ENCODE measurements at places on chromosomes 16 and 17.

DNA sequence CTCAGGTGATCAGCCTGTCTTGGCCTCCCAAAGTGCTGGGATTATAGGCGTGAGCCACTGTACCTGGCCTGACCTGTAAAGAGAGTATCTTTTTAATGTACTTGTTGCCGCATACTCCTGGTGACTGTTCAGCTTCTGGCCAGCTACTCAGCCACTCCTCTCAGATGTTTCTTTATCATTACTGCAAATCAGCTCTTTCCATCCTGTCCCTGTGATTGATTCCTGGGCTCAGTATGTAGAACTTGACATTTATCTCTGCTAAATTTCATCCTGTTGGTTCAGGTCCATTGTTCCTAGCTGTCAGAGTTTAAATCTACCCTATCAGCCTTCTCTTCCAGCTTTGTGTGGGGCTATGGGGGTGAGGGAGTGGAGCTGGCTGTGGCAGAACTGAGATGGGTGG lies 211.5 kb upstream of the ASIC2 start:
- DNase-seq, result no peak

DNA sequence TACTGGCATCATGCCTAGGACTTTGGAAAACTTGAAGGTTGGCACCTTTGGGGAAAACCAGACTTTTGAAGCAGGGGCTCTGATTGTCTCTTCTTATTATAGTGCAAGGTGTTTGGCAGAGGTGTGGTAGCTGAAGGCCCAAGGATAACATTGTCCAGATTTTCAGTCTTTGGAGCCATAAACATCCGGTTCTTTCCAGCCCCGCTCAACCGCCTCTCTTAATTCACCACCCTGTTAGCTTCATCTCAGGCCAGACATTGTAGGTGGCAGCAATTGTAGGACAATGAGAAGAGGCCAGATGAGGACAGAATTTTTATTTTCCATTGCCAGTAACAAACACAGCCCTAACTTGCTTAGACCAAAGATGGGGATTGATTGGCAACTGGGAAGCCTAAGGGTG lies 649.8 kb downstream of the MAF start:
- no peak for DNase-seq

GRCh38 chr16:89241187-89242007 lies 23.9 kb downstream of the ZNF778 start:
- no peak for DNase-seq

- no peak for DNase-seq
These were observed 8.7 kb downstream of the CLEC19A start for GRCh38 chr16:19294156-19294649.

GRCh38 chr17:80318166-80318565 lies 57.5 kb downstream of the RNF213 start:
- no peak for DNase-seq

GRCh38 chr17:81080019-81080418 lies 45.1 kb downstream of the BAIAP2 start:
- DNase-seq, result no peak

DNA sequence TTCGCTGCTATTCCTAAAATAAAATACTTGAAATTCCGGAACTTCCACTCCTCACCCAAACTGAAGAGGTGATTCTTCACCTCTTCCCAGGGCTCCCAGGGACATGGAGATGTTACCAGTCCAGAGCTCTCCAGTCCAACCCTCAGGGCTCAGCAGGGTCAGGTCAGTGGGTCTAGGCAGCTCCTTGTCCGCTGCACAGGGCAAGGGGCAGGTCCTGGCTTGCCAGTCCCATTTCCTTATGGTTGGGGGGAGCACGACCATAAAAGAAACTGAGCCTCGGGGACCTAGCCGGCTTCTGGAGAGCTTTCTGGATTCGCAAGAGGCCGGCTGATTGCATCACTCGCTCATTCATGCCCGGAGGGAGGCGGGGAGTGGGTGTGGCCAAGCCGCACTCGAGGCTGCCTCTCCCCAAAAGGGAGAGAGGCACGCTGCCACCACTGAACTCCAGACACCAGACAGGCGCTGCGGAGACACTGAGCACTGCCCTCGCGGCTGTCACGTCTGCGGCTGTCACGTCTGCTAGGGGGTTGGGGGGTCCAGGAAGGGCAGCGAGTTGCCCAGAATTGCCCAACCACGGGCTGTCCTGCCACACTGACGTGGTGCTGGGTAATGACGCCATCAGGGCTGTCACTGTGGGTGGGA lies 15.8 kb downstream of the SLC7A5 start:
- no peak for DNase-seq

All from NCI-H1417 treated with DMSO at 0.1 percent for 48 hours (cell line).